ENCODE measurements at places on chromosomes 2 and 18.

GRCh38 chr2:42908518-42909200 lies 116.3 kb upstream of the HAAO start:
- no peak for DNase-seq

DNA sequence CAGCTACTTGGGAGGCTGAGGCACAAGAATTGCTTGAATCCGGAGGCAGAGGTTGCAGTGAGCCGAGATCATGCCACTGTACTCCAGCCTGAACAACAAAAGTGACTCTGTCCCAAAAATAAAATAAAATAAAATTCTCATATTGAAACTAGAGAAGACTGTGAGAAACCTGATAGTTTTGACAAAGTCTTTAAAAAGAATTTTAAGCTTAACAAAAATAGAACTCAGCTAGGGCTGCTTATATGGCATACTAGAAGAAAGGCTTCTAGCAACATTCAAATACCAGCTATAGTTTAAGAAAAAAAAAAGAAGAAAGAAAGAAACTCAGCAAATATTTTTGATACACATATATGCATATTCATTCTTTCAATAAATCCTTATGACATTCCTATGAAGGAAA lies 13.6 kb downstream of the HADHA start:
- DNase-seq: no peak

GRCh38 chr2:85680707-85681371 lies 12.8 kb upstream of the SFTPB start:
- no peak for DNase-seq

- DNase-seq: peak; percentile 85
Measured at GRCh38 chr2:219308142-219309101, 779 bp downstream of the PTPRN start.

GRCh38 chr2:101732199-101732598 lies 34.7 kb downstream of the MAP4K4 start:
- no peak for DNase-seq

DNA sequence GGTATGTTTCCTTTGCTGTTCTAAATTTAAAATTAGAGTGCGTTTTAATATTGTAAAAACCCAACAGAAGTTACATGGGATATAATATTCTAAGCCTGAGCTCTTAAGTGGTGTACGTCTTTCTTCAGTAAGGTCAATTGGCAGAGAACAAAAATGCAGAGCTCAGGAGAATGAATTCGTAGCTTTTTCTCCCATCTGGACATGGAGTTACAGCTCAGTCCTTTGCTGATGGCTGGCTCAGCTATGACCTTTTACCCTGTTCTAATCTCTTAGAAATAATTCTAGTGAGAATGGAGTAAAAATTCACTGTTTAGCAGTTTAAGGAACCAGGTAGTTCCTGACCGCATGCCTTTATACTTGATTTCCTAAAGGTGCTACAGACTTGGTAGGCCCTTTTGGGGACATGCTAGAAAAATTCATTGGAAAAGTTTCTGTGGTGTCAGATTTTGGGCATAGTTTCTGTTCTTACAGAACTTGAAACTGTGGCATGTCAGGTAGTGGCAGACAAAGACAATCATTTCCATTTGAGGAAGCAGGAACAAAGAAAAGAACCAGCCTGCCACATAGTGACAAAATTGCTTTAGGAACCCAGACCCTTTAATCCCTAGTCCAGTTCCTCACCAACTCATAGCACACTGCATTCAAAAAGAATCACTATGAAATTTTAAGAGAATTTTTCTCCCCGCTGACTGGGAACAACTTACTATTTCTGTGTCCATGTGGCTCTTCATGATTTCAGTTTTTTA lies 566.8 kb upstream of the ZNF804A start:
- DNase-seq: no peak

- no peak for DNase-seq
Measured at GRCh38 chr2:222797871-222798270, 63.0 kb upstream of the ACSL3 start.

Data from fibroblast of upper back skin (primary cell).